Right kidney (tissue), 9 donors: ENCODE measurements at places on chromosomes 4 and X.

- DNase-seq: peak; percentile 95
Measured at GRCh38 chr4:40749717-40750460, at the start of gene NSUN7. Gene NSUN7 (plus strand): TSS chr4:40749955. CDS start chr4:40750694, 739 bp downstream.

GRCh38 chr4:10534820-10535219 lies 77.6 kb upstream of the ZNF518B start:
- DNase-seq: no peak

- no peak for DNase-seq
Measured at GRCh38 chrX:19683358-19683757, 168.1 kb upstream of the MAP3K15 start.

GRCh38 chr4:74619931-74620702 lies 174.2 kb downstream of the BTC start:
- DNase-seq: no peak

- DNase-seq: no peak
Measured at GRCh38 chrX:131394384-131394783, 105.3 kb upstream of the IGSF1 start.

DNA sequence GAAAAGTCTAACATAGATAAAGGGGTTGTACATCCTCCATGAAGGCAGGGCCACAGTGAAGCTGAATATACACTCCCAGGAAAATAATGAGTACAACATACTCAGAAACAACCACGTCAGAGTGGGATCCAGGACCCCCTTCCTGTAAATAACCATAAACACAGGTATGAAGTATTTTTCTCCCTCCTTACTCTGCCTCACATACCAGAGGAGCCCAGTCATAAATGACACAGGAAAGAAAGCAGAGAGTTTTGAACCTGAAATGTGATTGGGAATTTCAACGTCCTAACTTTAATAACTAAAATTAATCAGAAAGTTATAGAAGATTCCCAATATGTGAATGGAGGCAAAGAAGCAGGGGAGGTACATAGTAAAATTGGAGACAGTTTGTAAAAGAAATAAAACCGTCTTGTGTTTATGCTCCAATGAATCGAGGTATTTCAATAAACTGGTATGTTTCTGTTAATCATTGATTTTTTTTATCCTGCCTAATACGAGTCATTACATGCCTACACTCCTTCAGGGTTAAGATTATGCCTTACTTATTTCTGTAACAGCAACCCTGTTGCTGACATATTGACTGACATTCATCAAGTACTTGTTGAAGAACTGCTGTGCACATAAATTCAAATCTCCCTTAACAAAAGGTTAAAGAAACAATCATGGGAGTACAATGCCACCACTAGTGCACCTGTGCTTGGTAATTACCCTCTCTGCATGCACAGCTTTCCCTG lies 431.3 kb downstream of the KCNIP4 start:
- no peak for DNase-seq

DNA sequence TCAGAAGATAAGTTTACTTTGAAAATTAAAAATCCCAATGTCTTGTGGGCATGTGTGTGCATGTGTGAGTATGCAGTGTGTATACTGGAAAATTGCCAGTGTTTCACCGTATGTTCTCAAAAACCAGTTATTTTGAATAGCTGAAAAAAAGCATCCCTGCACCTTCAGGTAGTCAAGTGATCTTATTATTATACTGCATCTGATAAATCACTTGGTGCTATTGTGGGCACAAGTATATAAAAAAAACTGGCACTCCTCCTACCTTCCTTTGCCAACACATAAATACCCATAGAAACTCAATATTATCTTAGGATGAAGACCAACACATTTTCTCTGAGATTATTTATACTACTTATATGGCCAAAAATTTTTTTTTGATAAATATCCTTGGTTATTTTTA lies 91.5 kb upstream of the MAP9 start:
- no peak for DNase-seq

DNA sequence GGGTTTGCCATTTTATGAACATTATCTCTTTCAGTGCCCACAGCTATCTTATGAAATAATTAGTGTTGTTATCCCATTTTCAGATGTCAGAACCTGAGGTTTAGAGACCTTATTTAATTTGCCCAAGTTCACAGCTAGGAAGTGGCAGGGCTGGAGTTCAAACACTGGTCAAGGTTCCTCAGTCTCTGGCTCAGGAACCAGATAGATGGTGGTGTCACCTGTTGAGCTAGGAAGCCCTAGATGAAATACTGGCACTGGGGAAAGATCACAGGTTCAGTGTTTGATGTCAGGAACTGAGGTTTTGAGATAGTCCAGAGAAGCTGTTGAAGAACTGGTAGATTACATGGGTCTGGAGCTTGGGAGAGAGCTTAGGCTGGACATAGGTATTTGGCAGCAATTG lies 85.4 kb downstream of the REPS2 start:
- DNase-seq: no peak

DNA sequence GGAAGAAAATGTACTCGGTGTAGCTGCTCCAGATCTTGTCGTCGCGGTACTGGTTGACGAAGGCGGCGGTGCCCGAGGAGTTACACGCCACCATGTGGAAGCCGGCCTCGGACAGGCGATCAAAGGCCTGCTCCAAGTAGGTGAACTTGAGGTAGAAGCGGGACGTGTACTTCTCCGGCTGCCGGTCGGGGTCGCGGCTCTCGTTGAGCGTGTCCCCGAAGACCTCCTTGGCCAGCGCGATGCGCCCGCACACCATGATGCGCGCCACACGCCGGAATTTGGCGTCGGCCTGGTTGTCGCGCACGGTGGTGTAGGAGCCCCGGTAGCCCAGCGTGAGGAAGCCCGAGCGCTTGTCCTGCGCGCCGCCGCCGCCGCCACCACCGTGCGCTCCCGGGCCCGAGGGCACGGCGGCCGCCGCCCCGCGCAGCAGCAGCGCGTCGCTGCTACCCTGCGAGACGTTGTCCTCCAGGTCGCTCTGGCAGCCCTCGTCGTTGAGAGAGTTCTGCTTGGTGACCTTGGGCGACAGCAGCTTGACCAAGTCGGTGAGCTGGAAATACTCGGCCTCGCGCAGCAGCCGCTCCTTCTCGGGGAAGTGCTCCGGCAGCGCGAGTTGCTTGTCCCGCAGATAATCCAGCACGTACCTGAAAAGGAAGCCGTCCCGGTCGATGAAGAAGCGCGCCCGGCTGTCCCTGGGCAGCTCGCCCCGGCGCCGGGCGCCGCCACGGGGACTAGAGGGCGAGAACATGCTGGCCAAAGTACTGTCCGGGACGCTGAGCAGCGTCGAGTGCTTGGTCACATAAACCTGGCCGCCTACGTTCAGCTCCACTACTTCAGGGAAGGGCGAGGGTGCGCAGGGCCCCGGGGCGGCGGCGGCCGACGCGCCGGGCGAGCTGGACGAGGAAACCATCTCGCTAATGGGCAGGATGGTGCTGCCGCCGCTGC lies 775 bp downstream of the KCTD8 start:
- peak; percentile 69 for DNase-seq

DNA sequence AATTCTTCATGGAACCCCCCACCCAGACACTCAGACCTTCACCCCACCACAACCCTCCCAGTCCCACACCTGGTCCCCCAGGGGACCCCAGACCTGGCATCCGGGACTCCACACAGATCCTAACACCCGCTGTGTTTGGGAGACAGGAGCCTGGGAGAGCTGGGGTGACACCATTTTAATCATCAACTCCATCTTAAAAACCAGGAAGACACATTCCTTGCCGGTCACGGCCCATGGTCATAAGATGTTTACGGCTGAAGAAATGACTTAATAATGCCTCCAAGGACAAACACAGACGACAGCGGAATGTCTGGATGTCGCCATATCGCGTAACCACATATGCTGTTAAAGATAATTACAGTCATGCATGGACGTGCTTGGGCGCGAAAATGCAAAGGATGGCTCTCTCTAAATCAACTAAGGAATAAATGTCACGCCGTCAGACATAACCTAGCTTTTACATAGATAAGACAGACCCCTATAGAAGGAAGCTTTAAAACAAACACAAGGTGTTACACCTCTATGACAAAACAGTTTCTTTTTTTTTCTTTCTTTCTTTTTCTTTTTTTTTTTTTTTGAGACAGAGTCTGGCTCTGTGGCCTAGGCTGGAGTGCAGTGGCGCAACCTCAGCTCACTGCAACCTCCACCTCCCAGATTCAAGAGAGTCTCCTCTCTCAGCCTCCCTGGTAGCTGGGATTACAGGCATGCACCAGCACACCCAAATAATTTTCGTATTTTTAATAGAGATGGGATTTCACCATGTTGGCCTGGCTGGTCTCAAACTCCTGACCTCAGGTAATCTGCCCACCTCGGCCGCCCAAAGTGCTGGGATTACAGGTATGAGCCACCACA lies 2.1 kb upstream of the DHRSX start:
- DNase-seq: no peak

- DNase-seq: no peak
Measured at GRCh38 chr4:132709056-132709455, 440.0 kb upstream of the PCDH10 start.
